HTR-8/SVneo (cell line): ENCODE measurements at places on chromosomes 7 and 10.
A peak's percentile ranks its signal among the peaks of the same experiment; 100 is the strongest.

DNA sequence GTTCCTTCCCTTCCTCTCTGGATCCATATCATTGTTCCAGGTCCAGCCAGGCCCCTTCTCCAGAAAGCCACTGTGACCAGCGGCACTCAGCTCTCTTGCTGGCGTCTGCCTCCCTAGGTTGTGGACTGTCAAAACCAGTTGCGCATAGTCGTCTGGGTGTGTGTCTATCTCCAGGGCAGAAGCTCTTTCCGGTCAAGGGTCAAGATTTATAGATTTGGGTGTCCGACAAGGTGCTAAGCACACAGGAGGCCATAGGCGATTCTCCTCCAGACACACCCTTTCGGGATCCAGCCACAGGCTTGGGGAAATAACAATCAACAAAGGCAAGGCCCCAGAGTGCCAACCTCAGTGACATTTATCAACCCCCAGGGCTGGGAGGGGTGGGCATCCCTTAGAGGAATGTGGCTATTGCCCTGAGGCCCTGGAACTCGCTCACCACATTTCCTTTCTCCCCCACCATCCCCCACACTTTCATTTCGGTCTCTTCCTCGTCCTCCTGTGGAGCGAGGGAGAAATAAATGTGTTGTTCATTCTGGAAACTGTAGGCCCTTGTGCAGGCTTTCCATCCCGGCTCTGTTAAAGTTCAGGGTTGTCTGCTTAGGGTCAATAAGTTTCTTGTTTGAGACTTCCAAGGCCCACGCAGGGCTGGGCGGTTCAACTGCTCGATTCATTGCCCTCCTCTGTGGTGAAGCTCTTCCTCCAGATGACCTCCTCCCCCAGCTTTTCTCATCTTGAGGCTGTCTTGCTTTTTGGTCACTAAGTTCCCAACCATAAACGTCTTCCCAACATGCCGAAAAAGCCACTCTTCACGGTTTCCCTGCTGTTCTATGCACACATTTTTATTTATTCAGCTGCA lies 57.9 kb downstream of the AFAP1L2 start:
- DNase-seq: no peak

GRCh38 chr7:78620920-78621319 lies 822.3 kb downstream of the PHTF2 start:
- DNase-seq: no peak

- DNase-seq: no peak
Measured at GRCh38 chr10:11357439-11357838, 254.0 kb downstream of the USP6NL start.

GRCh38 chr10:80540981-80541750 lies 3.5 kb downstream of the SH2D4B start:
- DNase-seq: no peak

DNA sequence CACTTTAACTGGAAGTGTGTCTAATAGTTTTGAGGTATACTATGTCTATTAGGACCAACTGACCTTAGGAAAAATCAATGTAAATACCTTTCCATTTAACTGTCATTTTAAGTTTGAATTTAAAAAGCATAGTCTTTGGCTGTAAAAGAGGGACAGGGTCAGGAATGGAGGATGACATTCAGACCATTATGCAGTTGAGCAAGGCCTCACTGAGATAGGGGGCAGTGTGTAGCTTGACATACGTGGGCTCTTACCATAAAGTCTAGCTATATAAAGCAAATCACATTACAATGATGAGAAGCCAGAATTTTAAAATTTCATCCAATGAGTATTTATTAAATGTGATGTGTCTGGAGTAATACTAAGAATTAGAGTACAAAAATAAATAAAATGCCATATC lies 17.9 kb downstream of the PALS2 start:
- no peak for DNase-seq

DNA sequence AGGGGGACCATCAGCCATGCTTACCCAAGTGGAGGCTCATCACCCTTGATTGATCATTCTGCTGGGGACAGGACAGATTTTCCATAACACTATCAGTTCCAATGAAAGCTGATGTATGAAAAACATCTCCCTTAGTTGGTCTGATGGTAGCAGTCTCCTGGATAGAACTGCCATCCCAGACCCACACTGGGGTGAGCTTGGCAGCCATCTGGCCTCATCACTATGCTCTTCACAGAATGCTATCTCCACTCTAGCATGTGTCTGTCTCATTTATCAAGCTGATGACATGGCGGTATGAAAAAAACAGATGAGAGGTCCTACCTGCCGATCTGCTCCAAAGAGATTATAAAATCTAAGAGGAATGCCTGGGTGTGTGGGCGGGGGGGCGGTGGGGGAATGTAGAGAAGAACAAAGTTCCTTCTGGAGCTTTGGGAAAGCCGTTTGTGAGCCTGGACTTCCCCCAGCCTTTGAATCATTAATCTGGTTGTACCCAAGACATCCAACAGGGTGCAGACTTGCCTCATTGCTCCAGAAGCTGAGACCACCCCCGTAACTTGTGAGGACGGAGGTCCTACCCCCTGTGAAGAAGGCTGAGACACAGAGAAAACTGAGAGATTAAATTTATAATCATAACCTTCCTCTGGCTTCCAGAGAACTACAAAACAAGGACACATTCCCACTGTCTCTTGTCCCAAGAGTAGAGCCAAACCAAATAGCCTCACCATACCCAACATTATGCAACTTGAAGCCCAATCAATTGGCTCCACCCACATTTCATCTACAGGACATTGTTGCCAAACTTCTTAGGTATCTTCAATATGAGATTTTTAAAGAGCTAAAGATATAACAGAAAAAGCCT lies 340.8 kb downstream of the KCNMA1 start:
- no peak for DNase-seq

DNA sequence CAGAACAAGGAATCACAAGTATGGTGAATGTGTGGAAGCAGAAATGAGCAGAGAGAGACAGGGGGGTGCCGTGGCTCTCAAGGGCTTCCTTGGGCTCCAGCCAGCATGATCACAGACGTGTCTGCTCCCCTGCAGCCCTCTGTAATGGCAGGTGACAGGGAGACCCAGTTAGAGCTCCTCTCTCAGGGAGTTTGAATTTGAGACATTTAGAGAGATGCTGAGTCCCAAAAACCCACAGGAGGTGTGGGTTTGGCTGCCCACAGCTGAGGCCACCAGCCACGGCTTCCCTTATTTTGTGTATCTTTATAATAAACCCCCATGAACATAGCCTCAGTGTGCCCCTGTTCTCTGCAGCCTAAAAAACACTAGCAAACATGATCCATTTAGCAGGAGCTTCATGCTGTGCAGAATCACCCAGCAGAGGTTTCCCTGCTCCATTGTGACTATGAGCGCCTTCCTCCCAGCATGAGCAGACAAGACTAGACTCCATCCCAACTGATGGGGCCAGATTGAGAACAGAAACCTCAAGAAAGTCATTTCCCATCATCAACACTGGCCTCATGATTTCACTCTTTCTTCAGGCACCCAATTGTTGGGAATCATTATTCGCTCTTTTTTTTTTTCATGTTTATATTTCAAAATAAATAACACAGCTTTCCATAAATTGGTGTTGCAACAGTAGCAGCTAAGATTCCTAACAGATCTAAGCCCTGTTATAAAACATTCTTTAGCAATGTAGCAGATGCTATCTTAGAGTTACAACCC lies 13.4 kb downstream of the NOD1 start:
- no peak for DNase-seq

GRCh38 chr10:124588736-124589490 lies 127.3 kb downstream of the LHPP start:
- DNase-seq: peak; percentile 35

DNA sequence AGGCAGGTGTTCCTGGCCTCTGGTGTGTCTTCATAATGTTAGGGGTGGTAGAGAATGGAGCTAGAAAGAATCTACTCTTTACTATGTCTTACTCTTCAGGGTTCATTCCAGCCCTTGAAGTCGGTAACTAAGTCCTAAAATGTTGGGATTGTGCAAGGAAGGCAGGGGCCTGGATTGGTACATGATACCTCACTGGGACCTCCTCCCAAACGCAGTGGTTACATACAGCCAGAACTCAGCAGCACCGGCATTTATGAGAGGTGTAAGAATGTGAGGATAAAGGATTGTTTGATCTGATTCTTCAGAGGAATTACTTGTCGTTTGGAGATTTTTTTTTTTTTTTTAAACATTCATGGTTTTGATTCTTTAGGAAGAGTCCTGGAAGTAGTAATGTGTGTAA lies 6.9 kb downstream of the COMTD1 start:
- DNase-seq: no peak

- no peak for DNase-seq
Measured at GRCh38 chr7:128405471-128406313, 4.1 kb downstream of the IMPDH1 start.

DNA sequence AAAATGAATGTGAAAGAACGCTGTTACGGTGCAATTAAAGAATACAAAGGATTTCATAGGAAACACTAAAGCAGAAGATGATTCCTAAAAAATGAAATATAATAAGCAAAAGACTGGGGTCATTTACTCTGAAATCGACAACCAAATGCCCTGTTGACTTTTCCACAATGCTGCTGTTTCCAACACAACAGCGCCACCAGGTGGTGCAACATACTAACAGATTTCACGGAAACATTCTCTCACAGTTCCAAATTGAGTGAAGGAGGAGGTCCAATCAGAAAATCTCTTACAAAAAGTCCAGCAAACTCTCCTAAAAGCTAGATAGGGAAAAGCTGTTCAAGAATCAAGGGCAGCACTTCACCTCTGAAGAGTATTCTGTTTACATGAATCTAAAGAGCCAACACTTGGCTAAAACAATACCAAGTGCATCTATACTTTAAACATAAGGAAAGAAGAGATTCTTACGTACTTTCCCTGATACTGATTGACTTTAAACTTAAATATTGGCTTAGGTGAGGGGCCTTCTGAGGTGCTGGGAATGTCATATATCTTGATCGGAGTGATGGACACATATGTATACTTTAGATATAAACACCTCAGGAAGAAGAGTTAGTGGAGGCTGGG lies 55.9 kb downstream of the UPF2 start:
- peak; percentile 75 for DNase-seq

GRCh38 chr10:98858525-98858924 lies 377.1 kb downstream of the HPSE2 start:
- no peak for DNase-seq

DNA sequence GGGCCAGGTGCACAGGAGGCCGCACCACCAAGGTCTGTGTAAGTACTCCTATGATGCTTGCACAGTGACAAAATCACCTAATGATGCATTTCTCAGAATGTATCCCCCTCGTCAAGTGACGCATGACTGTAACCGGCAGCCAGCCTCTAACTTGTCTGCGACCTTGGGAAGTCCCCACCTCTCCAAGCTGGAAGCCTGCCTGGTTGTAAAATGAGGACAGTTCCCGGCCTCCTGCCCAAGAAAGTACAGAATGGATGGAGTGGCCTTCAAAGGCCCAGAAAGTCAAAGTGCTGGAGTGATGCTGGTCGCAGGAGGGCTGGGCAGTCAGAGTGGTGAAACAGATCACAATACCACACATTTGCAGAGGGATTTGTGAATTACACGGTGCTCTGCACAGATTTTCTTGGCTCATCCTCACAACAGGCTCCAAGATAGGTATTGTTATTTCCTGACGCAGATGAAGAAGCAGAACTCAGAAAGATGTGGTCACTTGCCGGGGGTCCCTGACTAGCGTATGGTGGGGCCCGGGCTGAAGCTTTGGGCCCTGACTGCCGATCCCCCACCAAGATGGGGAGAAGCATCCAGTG lies 22.8 kb downstream of the SPOCK2 start:
- no peak for DNase-seq

DNA sequence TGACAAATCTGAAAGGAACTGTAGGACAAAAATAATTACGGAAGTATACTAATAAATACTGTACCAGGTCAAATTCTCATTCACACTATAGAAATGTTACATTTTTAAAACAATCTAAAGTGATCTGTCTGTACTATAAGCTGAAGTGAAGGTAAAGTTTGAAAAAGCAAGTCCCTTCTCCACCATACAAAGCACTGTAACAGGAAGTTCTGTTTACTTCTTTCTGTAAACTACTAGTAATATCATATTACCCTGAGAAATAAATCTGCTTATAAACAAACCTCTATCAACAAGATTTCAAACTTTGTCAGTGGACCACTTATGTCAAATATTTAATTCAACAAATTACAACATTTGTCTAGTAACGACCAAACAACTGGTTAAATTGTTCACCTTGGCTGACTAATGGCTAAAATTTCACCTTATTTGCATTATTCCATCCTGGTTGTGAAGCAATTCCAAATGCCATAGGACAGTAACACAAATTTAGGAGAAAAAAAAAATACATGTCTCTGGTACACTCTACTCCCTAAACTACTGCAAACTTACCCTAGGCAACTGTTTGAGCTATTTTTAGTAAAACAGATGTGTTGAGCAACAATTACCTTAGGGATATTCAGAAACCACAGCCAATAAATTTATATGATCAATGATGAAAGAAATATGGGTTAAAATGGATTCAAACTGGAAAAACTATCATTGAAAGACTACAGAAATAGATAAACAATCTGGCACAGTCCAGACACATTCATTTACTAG lies 126.0 kb downstream of the NRBF2 start:
- DNase-seq: no peak

DNA sequence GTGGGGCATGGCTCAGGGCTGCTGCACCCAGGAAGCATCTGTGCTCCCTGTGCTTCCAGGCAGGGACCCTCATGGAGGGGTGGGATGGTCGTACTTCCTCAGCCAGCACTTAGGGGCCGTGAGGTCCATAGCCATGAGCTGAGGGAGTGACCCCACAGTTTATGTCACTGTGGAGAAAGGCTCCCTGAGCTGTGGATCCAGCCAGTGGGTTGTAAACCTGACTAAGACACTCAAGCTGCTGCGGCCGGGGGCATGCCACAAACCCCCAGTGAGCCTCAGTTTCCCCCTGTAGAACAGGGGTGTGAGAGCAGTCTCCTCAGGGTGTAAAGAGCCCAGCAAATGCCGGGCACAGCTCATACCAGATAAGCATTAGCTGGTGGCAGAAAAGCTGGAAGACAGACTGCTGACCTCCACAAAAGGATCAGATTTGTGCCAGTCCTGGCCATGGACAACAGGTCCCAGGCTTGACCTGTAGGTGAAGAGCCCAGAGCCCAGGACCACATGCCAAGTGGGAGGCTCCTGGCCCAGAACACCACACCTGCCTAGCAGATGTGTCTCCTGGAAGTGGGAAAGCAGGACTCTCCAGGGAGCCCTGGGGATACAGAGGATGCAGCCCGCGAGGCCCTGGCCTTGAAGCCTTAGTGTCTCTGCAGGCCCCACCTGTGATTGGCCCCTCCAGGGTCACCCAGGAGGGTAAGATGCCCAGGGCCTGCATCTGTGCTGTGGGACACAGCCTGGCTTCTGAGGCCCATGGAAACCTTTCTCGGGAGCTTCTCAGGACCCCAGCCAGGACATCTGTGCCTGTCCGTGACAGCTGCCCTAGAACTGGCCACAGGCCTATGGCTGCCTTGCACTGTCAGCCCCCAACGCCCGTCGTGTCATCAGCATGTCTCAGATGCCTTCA lies 78.1 kb upstream of the RET start:
- DNase-seq: no peak

DNA sequence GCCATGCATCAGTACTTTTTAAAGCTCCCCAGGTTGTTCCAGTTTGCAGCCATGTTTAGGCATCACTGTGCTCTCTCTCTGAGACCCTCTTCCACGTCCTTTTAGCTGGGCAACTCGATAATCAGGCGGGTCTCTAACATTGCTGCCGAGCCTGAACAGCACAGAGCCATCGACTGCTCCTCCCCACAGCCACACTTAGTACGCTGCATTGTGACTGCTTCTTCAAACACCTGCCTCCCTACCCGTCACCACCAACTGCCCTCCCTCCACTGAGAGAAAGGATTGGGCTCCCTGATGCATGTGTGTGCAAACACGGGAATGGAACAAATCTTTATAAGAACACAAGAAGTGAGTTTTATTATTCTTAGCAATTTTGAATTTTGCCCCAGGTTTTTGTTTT lies 11.4 kb upstream of the TACR2 start:
- DNase-seq: no peak

GRCh38 chr7:16203065-16203464 lies 218.3 kb downstream of the CRPPA start:
- DNase-seq: no peak
